ENCODE measurements at places on chromosomes 4 and X.

DNA sequence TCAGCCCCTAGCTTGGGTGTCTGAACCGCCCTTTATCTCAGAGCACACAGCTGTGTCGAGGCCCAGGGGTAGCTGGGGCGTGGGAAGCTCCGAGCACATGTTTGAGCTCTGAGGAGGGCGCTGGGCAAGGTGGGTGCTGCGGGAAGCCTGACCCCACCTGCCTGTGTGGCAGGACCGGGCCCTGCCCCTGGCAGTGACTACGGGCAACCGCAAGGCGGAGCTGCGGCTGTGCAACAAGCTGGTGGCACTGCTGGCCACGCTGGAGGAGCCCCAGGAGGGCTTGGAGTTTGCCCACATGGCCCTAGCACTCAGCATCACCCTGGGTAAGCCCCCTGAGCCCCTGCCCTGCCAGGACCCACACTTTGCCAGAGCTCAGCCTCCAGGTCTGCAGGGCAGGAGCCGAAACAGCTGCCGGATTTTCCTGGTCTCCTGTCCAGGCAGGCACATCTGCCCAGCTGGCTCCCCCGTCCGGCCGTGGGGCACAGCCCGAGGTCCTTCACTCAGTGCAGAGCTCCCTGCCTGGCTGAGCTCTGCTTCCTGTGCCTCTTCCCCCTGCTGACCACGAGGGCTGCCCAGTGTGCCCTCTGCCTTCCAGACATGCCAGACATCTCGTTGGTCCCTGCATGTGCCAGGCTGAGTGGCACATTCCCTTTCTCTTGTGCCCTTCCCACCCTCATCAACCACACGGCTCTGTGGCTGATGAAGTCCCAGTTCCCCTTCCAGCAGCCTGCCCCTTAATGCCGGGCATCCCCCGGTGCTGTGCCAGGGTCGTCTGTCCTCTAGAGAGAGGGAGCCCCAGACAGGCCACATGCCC lies 33.2 kb upstream of the HTRA3 start:
- no peak for DNase-seq

DNA sequence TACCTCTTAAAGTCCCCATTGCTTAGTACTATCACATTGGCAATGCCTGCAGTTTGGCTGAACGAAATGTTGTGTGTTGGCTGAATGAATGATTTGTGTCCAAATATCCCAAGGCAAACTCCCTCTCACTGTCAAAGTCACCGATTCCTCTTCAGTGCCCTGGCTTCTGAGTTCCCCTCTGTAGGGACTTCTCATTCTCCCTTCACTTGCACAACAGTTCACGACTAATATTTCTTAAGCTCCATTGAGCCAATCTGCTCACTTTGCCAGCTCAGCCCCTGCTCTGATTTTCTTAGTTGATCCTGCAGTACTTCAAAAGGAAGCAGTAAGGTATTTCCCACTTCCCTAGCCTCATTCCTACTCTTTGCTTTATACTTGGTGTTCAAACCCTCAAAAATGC lies 21.9 kb upstream of the PACRGL start:
- no peak for DNase-seq

DNA sequence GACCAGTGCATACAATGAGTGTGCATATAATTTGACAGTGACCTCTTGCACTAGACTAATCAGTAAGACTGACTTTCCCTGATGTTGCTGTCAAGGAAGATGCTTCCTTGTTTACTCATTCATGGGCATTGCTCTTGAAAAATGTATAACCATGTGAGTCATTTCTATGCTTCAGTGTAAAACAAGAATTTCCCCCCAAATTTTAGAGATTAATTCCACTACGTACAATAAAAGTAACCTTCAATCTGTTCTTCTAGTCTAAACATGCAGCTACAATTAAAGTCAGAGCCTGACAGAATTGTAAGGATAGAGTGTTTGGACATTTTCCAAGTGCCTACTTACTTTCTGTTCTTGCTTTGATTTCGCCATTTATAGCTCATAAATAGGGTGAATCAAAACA lies 935.7 kb downstream of the RAPGEF2 start:
- DNase-seq = no peak

DNA sequence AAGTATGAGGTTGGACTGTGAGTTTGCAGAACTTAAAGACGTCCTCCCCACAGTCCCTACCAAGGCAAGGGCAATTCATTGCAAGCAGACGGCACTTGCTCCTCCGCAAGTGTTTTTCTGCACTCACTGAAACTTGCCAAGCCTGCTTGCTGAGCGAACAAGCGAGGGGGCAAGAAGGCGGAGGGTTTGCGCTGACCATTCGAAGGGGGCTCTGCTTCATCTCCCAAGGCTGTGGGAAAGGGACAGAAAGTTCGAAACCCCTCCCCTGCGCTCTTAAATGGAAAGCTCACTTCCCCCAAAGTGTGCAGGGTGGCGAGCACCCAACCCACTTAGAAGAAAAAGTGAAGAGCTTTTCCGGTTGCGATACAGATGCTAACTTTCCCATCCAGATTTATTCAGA lies 1.4 kb downstream of the MID1 start:
- no peak for DNase-seq

DNA sequence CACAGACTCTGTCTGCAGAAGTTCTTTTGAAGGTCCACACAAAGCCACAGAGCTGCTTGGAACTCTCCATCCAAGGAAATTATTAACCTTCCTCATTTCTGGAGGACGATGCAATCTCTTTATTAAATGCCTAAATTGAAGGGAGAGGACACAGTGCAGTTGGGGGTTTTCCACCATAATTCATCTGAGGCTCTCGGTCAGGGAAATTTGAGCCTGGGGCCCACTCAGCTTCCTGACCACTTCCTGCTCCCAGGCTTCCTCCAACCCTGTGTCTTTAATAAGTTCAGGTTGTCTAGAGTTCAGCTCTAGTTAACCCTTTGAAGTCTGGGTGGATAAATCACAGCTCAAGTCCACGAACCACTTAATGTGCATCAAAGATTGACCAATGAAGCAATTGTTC lies 58.5 kb downstream of the PRPS1 start:
- no peak for DNase-seq

DNA sequence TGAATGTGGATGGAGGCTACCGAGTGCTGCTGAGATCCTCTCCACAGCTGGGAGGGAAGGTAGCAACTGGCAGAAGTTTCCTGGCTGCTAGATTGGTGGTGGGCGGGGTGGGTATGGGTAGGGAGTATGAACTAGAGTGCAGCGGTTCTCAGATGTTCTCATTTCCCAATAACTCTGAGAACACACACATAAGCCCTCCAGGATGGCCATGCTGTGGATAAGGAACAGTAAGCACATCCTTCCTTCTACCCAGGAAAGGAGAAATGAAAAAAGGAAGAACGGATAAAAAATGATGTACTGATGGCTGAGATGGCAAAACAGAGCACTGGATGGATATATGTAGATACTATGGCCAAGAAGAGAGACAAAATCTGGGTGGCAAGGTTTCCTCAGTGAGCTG lies 116.0 kb downstream of the ZNF827 start:
- no peak for DNase-seq

DNA sequence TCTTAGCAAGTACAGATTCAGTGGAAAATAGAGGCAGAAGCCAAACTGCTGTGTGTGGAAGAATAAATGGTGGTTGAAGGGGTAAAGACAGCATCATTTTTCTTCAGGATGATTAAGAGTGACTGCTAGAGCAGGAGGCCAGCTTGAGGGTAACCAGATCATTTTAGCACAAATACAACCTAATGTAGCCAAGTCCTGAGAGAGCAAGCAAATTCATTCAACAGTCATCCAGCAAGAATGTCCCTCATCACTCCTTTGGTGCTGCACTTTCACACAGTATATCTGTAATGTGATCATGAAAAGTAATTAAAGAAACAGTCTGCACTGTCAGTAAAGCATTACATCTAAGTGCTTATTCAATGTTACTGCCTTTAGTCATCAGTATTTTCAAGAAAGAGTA lies 44.8 kb downstream of the NPFFR2 start:
- no peak for DNase-seq

- DNase-seq = no peak
Measured at GRCh38 chr4:72394012-72394663, 174.9 kb downstream of the ADAMTS3 start.

- DNase-seq = no peak
Measured at GRCh38 chr4:139633661-139634060, 32.0 kb upstream of the MGST2 start.

DNA sequence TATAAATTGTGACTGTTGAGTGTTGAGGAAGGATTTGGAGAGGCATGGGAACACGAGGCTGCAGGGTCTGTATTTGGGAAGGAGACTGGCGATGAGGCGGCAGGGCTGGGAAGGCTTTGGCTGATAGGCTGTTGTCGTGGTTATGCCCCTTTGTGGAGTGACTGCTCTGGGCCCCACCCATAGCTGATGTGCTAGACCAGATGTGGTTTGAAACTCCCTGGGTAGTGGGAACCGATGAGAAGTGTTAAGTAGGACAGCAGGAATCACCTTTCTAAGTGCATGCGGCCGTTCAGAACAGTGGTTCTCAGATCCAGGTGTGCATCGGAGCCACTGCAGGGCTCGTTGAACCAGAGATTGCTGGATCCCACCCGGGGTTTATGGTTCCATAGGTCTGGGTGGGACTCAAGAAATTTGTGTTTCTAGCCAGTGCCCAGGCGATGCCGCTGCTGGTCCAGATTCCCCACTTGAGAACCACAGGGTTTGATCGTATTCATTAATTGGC lies 42.3 kb downstream of the TBC1D14 start:
- DNase-seq = no peak

DNA sequence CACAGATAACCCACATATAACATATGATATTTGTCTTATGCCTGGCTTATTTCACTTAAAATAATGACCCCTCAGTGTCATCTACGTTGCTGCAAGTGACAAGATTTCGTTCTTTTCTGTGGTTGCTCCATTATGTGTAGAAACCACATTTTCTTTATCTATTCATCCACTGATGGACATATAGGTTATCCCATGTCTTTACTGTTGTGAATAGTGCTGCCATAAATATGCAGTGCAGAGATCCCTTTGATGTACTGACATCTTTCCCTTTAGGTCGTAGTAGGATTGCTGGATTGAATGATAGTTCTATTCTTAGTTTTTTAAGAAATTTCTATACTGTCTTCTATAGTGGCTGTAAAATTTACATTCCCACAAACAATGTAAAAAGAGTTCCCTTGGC lies 135.8 kb downstream of the TET2 start:
- no peak for DNase-seq

DNA sequence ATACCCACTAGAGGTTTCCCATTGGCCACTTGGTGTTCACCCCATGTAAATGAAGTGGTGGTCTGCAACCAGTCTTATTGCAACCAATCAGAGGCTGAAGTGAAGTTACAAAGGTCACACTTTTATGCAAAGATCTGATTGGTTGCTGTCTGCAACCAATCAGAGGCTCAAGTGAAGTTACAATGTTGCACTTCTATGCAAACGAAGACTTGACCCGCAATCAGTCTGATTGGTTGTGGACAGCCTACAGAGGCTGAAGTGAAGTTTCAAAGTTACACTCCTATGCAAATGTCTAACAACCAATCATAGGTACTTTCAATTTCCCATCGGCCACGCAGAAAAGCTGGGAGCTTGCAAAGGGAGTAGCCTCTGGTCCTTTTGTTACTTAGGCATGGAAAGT lies 22.3 kb upstream of the XPNPEP2 start:
- no peak for DNase-seq

DNA sequence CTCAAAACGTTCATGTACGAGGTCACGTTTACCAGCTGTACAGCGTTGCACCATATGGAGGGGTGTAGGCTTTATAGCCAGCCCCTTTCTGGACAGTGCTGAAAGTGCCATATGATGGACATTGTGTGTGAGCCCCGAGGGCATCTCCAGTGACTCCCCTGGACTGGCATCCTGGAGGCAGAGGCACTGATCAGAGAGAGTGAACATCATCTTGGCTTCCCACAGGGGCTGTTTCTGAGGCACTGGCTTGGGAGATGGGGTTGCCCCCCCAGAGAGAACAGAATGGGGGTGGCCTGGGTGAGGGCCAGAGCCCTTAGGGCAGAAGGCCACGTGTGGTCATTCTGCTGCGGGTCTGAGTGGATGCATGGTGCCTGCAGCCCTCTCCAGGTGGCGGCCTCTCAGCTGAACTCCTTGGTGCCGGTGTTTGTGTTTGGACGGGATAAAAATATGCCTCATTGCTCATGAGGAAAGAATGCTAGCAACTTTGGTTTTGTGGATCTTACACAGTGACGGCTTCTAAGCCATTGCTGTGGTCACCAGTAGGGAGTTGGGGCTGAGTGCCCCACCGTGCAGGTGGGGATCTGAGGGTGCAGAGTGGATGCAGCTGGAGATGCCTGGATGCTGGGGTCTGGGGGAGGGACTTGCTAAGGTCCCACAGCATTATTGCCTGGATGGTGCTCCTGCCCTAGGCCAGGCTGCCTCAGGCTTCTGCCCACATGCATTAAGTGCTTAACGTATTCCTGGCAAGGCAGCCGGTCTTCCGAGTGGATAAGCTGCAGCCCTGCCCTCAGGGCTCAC lies 3.4 kb downstream of the WFS1 start:
- DNase-seq = no peak

GRCh38 chrX:17062065-17062464 lies 115.6 kb downstream of the REPS2 start:
- no peak for DNase-seq

GRCh38 chr4:17323554-17324385 lies 188.1 kb downstream of the QDPR start:
- no peak for DNase-seq

DNA sequence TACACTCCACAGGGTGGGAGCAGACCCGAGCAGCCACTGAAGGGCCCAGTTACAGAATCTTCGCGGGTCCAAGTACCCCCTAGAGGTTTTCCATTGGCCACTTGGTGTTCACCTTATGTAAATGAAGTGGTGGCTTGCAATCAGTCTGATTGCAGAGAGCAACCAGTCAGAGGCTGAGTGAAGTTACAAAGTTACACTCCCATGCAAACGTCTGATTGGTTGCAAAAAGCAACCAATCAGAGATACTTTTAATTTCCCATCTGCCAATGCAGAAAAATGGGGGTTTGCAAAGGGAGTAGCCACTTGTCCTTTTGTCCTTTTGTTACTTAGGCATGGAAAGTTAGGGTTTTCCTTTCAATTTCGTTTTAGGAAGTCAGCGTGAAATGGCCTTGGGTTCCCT lies 27.0 kb upstream of the NKAP start:
- no peak for DNase-seq

- DNase-seq = no peak
Measured at GRCh38 chr4:67565284-67565683, 6.8 kb downstream of the STAP1 start.

DNA sequence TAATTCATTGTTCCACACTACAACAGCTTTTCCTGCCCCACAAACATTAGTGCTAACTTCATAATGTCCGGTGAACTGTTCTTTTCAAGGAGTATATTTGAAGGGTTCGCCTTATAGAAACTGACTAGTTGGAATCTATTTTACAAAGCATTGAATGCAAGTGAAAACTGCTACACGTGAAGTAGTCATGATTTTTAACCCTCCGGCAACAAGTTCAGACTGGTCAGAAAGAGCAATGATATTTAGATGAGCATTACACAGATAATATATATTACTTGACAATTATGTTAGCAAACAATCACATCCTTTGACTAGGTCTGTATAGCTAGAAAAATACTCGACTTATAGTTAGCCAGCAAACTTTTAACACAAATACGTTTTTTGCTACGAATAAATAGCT lies 1.7 kb upstream of the SLAIN2 start:
- DNase-seq = no peak

DNA sequence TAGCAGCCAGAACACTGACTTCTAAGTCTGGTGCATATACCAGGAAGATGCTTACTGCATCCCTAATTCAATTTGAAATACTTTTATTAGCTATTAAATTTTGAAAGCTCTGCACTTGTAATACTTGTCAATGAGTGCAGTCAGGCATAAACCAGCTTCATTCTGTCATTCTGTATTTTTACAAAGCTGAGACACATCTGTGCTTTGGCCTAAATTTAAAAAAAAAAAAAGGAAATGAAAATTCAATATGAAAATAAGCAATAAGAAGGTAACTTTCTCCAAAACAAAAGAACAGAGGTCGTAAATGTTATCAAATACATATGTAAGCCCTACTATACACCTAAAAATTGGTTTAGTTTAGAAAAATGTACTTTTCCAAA lies 7.0 kb downstream of the SMIM14 start:
- peak; percentile 67 for DNase-seq

All from GM06990 (cell line).